NCI-H2171 treated with DMSO at 0.1 percent for 48 hours (cell line): ENCODE measurements at places on chromosomes 7 and 10.

GRCh38 chr10:71782917-71783490, 9.7 kb upstream of the VSIR start:
- no peak for DNase-seq

GRCh38 chr10:24513155-24513554, 210.5 kb downstream of the ARHGAP21 start:
- peak; percentile 1 for DNase-seq

DNA sequence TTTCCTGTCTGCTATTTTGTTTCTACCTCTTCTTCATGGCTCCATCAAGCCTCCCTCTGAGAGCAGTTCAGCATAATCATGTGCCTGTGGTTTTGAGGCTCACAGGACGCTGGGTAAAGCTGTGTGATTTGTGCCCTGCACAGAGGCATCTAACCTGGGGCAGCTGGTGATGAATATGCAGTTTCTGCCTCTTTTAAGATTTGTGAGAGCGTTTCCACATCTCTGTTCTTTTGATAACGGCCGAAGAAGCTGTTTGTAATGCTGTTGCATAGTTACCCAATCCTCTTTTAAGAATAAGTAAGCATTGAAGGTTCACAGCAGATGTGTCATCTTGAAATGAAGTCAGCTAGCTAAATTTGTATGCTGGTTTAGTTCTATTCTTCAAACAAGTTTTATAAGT, 45.2 kb downstream of the PNLIPRP3 start:
- DNase-seq: no peak

DNA sequence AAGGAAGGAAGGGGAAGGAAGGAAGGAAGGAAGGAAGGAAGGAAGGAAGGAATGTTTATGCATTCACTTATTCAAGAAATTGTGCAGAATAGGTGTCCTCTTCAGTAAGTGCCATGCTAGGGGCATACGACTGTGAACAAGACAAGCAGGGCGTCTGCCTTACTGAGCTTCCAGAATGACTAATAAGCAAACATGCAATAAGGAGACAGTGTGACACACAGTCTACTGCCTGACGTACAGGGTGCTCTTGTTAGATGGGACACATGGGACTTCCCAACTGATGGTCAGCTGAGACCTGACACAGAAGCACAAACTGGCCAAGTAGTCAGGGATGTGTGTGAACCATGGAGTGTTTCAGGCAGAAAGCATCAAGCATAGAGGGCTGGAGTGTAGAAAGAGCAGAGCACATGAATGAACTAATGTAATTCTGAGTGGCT, 18.2 kb downstream of the DNAJC12 start:
- DNase-seq: no peak

DNA sequence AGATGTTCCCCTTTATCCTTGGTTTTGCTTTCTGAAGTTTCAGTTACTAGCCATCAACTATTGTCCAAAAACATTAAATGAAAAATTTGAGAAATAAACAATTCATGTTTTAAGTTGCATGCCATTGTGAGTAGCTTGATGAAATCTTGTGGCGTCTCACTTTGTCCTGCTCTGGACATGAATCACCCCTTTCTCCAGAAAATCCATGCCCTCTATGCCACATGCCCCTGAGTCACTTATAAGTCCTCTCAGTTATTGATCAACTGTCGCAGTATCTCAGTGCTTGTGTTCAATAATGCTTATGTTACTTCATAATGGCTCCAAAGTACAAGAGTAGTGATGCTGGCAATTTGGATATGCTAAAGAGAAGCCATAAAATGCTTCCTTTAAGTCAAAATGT, 208.0 kb upstream of the FERD3L start:
- no peak for DNase-seq

GRCh38 chr7:3951316-3952055, 650.4 kb downstream of the SDK1 start:
- no peak for DNase-seq

DNA sequence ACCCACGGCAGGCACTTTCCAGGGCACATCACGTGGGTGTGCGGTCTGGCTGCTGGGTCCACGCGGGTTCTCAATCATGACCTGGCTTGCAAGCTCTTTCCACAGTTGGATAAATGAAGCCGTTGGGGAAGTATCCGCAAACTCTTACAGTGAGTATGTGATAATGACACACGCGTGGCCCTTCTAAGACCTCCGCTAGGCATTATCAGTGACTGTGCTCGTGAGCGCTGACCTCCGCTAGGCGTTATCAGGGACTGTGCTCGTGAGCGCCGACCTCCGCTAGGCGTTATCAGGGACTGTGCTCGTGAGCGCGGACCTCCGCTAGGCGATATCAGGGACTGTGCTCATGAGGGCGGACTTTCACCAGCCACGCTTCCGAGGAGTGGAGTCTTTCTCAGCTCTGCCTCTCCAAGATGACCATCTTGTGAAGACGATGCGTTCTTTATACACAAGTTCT, 107.0 kb downstream of the WDR37 start:
- no peak for DNase-seq

GRCh38 chr10:47401874-47402640, 18.0 kb upstream of the ZNF488 start:
- no peak for DNase-seq

GRCh38 chr10:24357344-24358004, 148.5 kb downstream of the KIAA1217 start:
- no peak for DNase-seq

DNA sequence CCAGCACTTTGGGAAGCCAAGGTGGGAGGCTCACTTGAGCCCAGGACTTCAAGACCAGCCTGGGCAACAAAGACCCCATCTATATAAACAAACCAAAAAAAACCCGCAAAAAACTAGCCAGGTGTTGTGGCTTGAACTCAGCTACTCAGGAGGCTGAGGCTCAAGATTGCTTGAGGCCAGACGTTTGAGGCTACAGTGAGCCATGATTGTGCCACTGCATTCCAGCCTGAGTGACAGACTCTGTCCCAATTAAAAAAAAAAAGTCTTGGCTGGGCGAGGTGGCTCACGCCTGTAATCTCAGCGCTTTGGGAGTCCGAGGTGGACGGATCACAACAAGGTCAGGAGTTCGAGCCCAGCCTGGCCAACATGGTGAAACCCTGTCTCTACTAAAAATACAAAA, 11.4 kb downstream of the RABGEF1 start:
- DNase-seq: no peak

DNA sequence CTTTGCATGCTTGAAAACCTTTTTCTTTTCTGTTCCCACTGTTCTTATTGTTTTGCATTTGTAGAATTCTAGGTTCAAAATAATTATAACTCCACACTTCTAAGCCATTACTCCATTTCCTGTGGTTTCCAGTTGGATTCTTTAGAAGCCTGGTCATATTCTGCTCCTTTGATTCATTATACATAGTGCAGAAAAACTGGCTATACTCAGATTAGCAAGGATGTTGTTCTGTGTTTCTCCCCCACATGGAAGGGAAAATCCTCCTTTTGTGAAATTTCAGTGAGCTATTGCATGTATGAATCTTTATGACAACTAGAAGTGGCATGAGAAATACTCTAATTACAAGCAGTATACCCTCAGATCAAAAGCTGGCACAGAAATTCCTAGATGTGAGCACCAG, 79.5 kb downstream of the SLC13A1 start:
- DNase-seq: no peak

DNA sequence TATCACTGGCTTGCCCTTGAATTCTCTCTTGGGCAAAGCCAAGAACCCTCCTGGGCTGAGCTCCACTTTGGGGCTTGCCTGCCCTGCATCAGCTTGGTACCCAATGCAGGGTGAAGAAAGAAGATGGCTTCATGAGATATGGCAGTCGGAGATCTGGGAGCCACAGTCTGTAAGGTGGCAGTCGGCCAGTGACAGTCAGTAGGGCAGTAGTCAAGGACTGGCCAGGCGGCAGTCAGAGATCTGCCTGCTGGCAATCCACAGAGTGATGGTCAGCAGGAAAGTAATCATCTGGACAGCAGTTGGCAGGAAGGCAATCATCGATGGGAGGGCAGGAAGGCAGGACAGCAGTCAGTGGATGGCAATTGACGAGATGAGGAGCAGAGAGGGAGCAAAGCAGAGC, 32.6 kb upstream of the CNNM1 start:
- DNase-seq: no peak

DNA sequence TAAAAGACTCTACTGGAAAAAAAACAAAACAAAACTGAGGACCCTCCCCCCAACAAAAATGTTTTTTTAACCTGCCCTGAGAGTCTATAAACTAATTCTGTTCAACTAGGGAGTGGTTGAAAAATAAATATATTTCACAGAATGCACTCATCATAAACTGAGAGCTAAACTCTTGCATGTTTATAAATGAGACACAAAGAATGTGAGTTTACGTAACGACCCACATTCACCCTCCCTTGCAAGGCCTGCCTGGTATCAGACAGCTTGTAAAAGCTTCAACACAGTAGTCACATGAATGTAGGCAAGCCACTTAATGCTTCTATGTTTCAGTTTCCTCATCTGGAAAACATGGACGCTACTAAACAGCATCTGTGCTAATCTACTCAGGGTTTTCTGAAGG, 50.3 kb downstream of the JAZF1 start:
- DNase-seq: no peak
